ENCODE measurements at places on chromosomes 5 and 9.

DNA sequence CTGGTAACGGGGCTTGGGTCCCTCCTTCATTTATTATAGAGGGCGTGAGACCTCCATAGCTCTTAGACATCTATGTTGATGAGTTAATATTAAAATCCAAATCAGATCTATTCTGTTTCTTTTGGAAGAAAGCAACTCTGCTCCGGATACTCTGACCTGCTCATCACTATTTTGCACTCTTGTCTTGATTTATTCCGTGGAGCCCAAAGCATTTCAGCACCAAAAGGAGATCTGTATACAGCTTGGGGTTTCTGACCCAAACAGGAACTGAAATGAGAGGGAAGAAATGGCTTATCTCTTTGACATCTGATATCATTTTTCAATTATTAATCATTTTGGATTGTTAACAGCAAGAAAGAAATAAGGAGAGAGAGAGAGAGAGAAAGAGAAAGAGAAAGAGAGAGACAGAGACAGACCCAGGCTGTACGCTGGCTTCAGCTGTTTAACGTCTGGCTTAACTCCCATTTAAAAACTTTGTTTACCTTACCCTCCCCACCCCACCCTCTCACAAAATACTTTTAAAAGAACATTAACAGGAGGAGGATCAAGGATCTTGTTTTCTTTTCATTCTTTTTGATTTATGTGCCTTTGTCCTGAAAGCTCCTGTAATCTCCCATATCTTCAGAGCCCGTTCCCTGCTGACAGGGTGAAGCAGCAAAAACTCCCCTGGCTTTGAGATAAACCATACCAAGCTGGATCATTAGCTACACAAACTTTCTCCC lies 231.4 kb upstream of the TUT7 start:
- H3K27ac ChIP-seq, result no peak overlapping the region
- no peaks in the 10 kb centered on the region for H3K4me1 ChIP-seq
- H3K36me3 ChIP-seq, result no peaks in the 10 kb centered on the region
- H3K4me3 ChIP-seq, result no peak overlapping the region
- no peaks in the 10 kb centered on the region for H3K27me3 ChIP-seq

GRCh38 chr5:159545156-159545555 lies 214.9 kb upstream of the IL12B start:
- no peak for DNase-seq
- no peaks in the 10 kb centered on the region for H3K4me1 ChIP-seq
- H3K4me3 ChIP-seq, result no peak overlapping the region
- no peaks in the 10 kb centered on the region for H3K27me3 ChIP-seq
- no peaks in the 10 kb centered on the region for H3K36me3 ChIP-seq

- no peaks in the 10 kb centered on the region for H3K27me3 ChIP-seq
- H3K36me3 ChIP-seq, result no peaks in the 10 kb centered on the region
- no peak for DNase-seq
- H3K4me1 ChIP-seq, result no peaks in the 10 kb centered on the region
Measured at GRCh38 chr5:25458628-25459027, 813.9 kb upstream of the CDH10 start.

GRCh38 chr5:82295959-82296531 lies 17.9 kb upstream of the RPS23 start:
- DNase-seq, result no peak
- H3K27ac ChIP-seq, result no peak overlapping the region
- H3K27me3 ChIP-seq, result no peaks in the 10 kb centered on the region
- H3K4me1 ChIP-seq, result peaks cover 3% of the 10 kb centered on the region
- H3K4me3 ChIP-seq, result no peak overlapping the region
- no peaks in the 10 kb centered on the region for H3K36me3 ChIP-seq

GRCh38 chr5:172334641-172335040 lies 51.1 kb upstream of the UBTD2 start:
- peaks cover 34% of the 10 kb centered on the region for H3K4me1 ChIP-seq
- H3K27me3 ChIP-seq, result no peaks in the 10 kb centered on the region
- peaks cover 33% of the 10 kb centered on the region for H3K36me3 ChIP-seq

DNA sequence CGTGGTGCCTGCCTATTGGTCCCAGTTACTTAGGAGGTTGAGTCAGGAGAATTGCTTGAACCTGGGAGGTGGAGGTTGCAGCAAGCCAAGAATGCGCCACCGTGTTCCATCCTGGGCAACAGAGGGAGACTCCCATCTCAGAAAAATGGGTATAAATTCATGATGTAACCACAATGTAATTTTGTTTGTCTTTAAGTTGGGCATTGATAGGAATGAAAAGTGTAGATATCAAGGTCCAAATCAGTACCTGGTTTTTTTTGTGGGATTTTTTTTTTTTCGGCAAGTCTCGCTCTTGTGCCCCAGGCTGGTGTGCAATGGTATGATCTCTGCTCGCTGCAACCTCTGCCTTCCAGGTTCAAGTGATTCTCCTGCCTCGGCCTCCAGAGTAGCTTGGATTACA lies 7.4 kb downstream of the NPM1 start:
- H3K36me3 ChIP-seq, result peaks cover 57% of the 10 kb centered on the region
- peaks cover 7% of the 10 kb centered on the region for H3K4me1 ChIP-seq
- no peak overlapping the region for H3K4me3 ChIP-seq
- no peaks in the 10 kb centered on the region for H3K27me3 ChIP-seq
- no peak for DNase-seq
- no peak overlapping the region for H3K27ac ChIP-seq

DNA sequence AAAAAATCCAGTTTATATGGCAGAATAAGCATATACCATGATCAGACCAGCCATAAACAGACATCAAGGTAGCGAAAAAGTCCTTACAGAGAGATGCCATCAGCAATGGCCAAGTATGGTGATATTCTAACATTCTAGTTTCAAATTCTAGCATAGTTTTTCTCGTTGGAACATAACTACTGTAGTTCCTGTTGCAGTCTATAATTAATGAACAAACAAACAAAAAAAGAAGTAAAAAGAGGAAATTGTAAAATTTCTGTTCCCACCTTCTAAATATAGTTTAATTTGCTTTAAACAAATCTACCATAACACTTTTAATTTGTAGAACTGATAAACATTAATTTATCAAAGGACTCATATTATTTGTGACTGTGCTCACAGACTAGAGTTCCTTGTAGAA lies 9.9 kb upstream of the CD180 start:
- H3K36me3 ChIP-seq, result no peaks in the 10 kb centered on the region
- no peak overlapping the region for H3K4me3 ChIP-seq

DNA sequence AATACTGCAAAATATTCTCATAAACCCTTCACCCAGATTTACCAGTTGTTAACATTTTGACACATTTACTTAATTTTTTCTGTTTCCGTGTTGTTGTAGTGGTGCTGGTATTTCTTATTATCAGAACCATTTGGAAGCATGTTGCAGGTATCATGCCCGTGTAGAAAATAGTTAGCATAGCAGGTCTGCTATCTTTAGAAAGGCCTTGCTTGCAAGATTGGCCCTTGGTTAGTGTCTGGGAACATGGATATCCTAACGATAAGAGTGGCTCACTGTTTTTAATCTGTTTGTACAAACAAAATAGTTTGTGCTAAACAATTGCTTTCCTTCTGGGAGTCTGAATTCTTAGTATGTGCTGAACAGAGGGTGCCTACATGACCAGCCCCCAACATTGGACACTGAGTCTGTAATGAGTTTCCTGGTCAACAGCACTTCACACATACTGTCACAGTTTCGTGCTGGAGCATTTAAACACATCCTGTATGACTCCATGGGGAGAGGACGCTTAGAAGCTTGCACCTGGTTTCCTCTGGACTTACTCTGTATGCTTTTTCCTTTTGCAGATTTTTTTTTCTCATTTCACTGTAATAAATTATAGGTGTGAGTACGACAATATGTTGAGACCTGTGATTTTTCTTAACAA lies 66.9 kb downstream of the MAN2A1 start:
- DNase-seq, result no peak
- H3K27ac ChIP-seq, result no peak overlapping the region
- no peaks in the 10 kb centered on the region for H3K27me3 ChIP-seq
- H3K4me3 ChIP-seq, result no peak overlapping the region
- no peaks in the 10 kb centered on the region for H3K4me1 ChIP-seq

GRCh38 chr9:86902176-86902575 lies 45.1 kb downstream of the GAS1 start:
- peaks cover 16% of the 10 kb centered on the region for H3K27me3 ChIP-seq
- no peak overlapping the region for H3K27ac ChIP-seq
- peak; percentile 50 for DNase-seq
- peaks cover 14% of the 10 kb centered on the region for H3K4me1 ChIP-seq
- H3K36me3 ChIP-seq, result no peaks in the 10 kb centered on the region
- no peak overlapping the region for H3K4me3 ChIP-seq

GRCh38 chr5:157890836-157891597 lies 32.1 kb upstream of the CLINT1 start:
- no peaks in the 10 kb centered on the region for H3K36me3 ChIP-seq
- no peak overlapping the region for H3K4me3 ChIP-seq
- H3K4me1 ChIP-seq, result no peaks in the 10 kb centered on the region
- H3K27me3 ChIP-seq, result no peaks in the 10 kb centered on the region

DNA sequence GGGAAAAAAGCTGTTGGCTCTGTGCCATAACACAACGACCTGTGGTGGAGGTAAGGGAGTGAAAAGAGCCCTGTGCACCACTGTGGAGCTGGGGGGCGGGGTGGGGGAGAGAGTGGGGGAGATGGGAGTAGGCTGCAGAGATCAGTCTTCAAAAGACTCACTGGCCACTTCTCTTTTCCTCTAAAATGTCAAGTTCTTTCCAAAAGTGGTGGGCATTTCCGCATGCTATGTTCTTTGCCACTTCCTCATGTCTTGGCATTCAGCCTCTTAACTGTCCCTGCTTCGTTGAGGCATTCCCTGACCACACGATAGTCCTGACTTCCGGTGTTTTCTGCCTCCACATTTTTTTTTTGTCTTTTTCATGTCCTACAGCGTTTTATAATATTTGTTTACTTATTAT lies 2.4 kb upstream of the PPP2R2B start:
- no peak overlapping the region for H3K4me3 ChIP-seq
- H3K27ac ChIP-seq, result no peak overlapping the region
- H3K4me1 ChIP-seq, result peaks cover 12% of the 10 kb centered on the region
- H3K36me3 ChIP-seq, result no peaks in the 10 kb centered on the region
- no peaks in the 10 kb centered on the region for H3K27me3 ChIP-seq

DNA sequence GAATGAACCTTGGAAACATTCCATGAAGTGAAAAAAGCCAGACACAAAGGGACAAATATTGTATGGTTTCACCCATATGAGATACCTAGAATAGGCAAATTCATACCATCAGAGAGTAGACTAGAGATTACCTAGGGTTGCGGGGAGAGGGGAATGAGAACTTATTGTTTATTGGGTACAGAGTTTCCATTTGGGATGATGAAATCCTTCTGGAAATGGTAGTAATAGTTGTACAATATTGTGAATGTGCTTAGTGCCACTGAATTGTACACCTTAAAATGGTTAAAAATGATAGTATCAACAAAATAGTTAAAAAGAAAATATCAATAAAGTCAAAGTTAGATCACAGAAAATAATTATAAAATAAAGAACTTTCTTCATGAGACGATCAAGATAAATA lies 25.5 kb downstream of the CATSPER3 start:
- H3K27me3 ChIP-seq, result no peaks in the 10 kb centered on the region
- no peaks in the 10 kb centered on the region for H3K36me3 ChIP-seq
- no peak overlapping the region for H3K27ac ChIP-seq

- no peak for DNase-seq
- H3K27me3 ChIP-seq, result peaks cover 76% of the 10 kb centered on the region
Measured at GRCh38 chr5:173328844-173329490, 753 bp upstream of the STC2 start.

DNA sequence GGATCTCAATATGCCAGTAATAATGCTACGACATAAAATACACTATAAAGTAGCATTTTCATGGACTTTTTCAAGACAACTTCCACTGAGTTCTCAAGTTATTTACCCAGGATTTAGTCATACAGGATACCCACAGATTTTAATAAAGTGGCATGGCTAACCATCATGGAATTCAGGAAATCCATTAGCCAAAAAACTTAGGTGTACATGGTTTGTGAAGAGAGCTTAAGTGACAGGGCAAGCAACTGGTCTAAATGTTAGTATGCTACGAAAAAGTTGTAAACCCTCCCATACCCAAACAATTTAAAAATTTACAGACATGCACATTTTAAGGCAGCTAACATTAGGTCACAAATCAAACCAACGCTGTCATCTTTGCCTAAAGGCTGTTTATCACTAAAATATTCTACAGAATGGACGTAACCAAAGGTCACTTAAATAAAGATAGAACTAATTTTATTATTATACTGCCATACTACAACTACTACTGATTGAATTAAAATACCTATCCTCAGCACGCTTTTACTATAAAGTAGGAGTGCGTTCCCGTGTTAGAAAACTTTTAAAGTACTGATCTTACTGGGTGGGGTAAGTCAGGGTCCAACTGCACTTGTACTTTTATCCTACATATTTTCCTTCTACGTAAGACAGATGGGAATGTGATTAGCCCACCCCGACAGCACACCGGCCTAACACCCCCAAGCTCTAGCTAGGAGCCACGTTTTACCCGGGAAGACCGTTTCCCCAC lies 1.1 kb downstream of the UBTD2 start:
- H3K36me3 ChIP-seq, result no peaks in the 10 kb centered on the region
- H3K4me1 ChIP-seq, result peaks cover 9% of the 10 kb centered on the region
- no peak for DNase-seq
- H3K27ac ChIP-seq, result peak overlapping the region; percentile 79

DNA sequence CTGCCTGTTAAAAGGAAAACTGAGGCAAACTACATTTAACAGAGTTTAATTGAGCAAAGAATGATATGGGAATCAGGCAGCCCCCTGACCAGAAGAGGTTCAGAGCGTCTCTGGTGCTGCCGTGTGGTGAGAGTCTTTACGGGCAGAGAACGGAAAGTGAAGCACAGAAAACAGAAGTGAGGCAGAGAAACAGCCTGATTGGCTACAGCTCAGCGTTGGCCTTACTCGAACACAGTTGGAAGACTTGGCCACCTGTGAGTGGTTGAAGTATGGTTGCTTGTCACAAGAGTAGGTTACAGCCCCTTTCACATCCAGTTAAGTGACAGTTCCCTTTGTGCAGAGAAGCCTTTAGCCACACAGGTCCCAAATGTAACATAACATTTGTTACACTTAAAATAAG lies 16.9 kb upstream of the FBP1 start:
- DNase-seq, result no peak
- H3K36me3 ChIP-seq, result no peaks in the 10 kb centered on the region
- no peak overlapping the region for H3K4me3 ChIP-seq
- H3K4me1 ChIP-seq, result peaks cover 3% of the 10 kb centered on the region

GRCh38 chr5:78546276-78546996 lies 102.1 kb downstream of the LHFPL2 start:
- no peak for DNase-seq
- no peaks in the 10 kb centered on the region for H3K36me3 ChIP-seq
- no peak overlapping the region for H3K4me3 ChIP-seq
- no peaks in the 10 kb centered on the region for H3K27me3 ChIP-seq
